ENCODE measurements at places on chromosomes 3 and 15.

DNA sequence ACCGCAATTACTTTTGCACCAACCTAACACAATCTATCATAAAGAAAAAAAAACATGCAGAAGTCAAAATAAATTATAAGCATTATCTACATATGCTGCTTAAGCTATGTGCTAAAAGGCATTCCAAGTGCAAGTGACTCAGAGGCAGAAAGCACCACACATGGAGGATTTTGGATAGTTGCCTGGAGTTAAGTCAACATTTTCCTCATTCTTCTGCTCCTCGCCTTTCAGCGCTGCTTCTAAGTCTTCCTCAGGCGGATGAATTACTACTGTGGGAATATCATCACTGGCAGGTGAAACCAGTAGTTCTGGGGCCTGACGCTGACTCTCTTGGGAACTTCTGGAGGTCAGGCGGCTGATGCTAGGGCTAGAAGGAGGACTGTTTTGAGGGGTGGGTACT is 53.1 kb downstream of the SLC4A7 start:
- DNase-seq: no peak

GRCh38 chr15:39433376-39433775 is 147.5 kb upstream of the THBS1 start:
- DNase-seq: no peak

DNA sequence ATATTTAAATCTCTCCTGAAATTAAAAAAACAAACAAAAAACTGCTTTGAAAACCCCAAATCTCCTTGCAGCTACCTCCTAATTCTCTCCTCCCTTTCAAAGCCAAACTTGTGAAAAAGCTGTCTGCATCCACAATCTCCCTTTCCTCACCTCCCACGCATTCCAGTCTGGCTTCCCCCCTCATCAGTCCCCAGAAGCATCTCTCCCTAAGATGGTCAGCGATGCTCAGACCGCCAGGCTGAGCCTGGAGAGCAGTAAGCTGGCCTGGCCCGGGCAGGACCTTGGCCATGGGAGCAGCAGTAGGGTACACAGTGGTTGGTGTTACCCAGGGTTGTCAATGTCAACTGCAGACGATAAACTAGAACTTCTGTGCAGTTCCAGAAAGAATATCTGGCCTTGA is 32.9 kb upstream of the BLM start:
- DNase-seq: no peak

GRCh38 chr3:18149386-18149785 is 275.8 kb downstream of the SATB1 start:
- no peak for DNase-seq

DNA sequence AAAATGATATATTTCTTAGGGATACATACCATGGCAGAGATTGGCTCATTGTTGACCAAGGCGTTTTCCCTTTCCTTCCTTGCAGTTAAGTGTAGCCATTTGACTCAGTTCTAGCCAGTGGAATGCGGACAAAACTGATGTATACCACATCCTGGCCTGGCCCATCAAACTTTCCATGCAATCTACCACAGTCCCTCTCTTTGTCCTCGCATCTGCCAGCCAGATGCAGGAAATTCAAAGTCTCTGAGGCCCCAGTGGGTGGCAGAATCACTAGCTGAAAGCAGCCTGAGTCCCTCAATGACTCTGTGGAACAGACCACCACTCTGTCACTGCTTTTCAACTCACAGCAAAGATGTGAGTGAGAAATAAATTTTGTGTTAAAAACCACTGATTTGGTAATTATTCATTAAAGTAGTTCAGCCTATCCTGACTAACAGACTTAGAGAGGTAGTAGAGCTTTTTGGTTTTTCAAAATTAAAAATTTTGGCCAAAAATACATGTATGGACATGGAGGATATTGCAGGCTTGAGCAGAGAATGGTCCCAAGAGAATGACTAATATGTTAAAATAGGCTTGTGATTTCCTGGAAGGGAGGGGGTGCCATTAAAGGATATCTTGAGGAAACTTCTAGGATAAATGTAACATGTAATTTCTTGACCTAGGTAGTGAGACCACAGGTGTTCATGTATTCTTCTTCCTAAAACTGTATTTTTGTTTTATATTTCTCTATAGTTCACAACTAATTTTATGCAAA is 10.9 kb downstream of the LRRFIP2 start:
- DNase-seq: peak; percentile 49

DNA sequence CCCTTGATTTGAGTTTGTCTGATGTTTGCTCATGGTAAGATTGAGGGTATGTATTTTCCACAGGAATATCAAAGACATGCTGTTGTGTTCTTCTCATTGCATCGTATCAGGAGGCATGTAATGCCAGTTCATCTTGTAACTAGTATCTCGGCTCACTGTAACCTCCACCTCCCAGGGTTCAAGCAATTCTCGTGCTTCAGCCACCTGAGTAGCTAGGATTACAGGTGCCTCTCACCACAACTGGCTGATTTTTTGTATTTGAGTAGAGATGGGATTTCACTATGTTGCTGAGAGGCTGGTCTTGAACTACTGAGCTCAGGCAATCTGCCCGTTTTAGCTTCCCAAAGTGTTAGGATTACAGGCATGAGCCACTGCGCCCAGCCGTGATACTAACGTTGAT is 162.9 kb upstream of the BHLHE40 start:
- no peak for DNase-seq

Measured in hematopoietic multipotent progenitor cell (in vitro differentiated cells).